Smooth muscle cell of trachea (primary cell): ENCODE measurements at places on chromosomes 12 and 14. TPM values are rescaled to one million over a fixed set of nuclear protein-coding genes. Genes with fewer than 3 reads are reported as not detected.

SPIC gene
- total RNA-seq: not detected in 2 replicates

CHFR gene
- total RNA-seq: 34.0 and 35.4 TPM in 2 replicates

SLC25A21 gene
- total RNA-seq: 0.73 and 0.83 TPM in 2 replicates

RPL10L gene
- not detected in 2 replicates for total RNA-seq

ANO4 gene
- 0.44 and 1.3 TPM in 2 replicates for total RNA-seq

KCNA1 gene
- total RNA-seq: under 0.01 TPM in 1 of 2 replicates, not detected in the other

CDK4 gene
- total RNA-seq: 281 and 285 TPM in 2 replicates

ADAM20 gene
- 1.5 and 1.9 TPM in 2 replicates for total RNA-seq

IL26 gene
- total RNA-seq: not detected in 2 replicates

KRT77 gene
- not detected in 2 replicates for total RNA-seq

OR8S1 gene
- not detected in 2 replicates for total RNA-seq

DPPA3 gene
- total RNA-seq: not detected in 2 replicates

LGR5 gene
- not detected in 2 replicates for total RNA-seq

KRT78 gene
- not detected in 2 replicates for total RNA-seq
